Nephron progenitor cell (in vitro differentiated cells): ENCODE measurements at places on chromosomes 5 and 9.

GRCh38 chr5:78503958-78504653, 143.7 kb downstream of the SCAMP1 start:
- no peak for DNase-seq

- DNase-seq = no peak
These were observed 232.5 kb downstream of the PARP8 start for GRCh38 chr5:50898966-50899365.

DNA sequence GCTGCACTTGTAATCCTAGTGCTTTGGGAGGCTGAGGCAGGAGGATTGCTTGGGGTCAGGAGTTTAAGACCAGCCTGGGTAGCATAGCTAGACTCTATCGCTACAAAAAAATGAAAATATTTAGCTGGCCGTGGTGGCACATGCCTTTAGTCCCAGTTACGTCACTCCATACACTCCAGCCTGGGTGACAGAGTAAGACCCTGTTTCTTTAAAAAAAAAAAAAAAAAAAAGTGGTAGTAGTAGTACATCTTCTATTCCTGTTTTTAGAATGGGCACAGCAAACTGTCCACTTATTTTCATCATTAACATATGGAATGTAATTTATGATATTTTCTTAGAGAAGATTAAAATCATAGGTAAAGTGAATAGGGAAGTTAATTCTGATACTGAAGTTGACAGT, 48.2 kb downstream of the TRIO start:
- no peak for DNase-seq

GRCh38 chr5:71681296-71681695, 37.8 kb upstream of the CARTPT start:
- no peak for DNase-seq

DNA sequence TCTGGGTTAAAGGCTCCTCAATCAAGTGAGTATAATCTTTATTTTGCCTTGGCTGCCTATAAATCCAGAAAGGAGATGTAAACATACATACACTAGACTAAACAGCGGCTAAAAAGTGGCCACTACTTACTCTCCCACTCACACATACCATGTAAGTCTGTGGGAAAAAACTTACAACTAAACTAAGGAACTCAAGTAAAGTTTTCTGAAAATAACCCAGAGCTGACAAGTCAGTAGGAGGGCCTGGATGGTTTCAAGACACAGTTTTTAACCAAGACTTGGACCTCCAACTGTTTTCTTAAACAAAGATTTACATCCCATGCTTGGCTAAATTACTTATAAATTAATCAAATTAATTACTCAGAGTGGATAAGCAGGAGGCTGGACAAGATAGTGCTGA, 64.5 kb downstream of the CEP120 start:
- DNase-seq = no peak

DNA sequence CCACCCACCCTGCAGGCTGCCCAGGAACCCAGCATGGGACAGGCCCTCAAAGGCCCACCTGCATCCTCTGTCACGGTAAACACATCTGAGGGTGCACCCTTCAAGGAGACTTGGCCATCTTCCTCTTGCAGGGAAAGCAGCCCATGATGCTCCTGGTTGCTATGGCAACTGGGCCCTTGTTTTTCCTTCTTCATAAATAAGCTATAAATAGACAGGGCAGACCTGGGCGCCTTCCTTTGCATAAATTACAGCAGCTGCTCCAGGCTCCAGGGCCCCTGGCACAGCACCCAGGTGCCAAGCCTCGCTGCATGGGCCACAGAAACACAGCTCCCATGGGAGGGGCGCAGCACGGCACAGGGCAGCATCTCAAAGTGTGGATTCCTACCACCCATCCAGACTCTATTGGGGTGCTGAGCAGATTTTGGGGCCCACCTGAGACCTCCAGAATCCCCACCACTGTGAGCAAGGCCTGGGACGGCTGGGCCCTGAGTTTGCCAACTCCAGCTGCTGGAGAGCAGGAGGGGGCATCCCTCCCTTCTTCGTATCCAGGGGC, 5.8 kb upstream of the PSMB7 start:
- no peak for DNase-seq

- no peak for DNase-seq
These were observed 107.2 kb downstream of the RASGRF2 start for GRCh38 chr5:81067406-81067805.

DNA sequence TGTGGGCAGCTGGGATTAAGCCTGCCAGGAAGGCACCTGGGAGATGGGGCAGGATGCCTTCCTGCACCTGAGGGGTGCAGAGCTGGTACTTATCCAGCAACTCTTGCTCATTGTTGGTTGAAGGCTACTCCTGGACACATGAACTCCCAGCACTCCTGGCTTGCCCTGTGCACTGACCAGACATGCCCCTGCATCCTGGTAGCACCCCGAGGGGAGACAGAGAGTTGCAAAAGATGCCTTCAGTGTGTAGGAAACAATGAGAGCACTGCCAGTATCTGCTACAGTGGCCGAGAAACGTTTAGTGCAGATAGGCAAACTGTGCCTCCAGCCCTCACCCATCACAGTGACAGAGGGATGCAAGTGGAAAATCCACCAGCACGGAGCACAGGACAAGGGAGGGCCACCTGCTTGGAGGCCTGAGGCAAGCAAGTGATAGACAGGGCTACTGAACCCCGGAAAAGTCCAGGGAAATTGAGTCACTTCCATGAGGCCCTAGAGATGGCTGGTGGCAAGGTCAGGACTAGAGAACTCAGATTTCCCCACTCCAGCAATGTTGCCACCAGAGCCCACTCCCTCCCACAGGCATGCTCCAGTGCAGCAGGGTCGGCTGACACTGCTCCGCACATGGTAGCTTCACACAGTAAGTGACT, 171.1 kb downstream of the FSTL4 start:
- no peak for DNase-seq

GRCh38 chr9:91301161-91301560, 60.6 kb downstream of the AUH start:
- no peak for DNase-seq

DNA sequence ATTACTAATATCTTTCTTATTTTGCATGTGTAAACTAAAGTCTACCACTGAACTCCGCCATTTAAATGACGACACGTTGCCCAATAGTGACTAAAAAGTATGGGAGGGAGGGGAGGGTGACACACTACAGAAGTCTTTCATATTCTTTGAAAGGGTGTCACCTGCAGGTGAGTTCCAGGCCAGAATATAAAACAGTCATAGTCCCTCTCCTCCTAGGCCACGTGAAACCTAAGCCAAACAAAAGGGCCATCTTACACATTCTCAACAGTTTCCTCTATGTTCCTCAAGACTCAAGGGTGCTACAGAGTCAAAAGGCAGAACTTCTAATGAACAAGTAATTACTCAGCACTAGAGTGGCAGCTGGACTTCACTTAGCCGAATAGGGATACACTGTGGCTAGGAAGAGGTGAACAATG, 6.4 kb downstream of the CEMIP2 start:
- no peak for DNase-seq

GRCh38 chr5:33465120-33465519, 24.4 kb downstream of the TARS1 start:
- no peak for DNase-seq
